Common myeloid progenitor, CD34-positive (primary cell): ENCODE measurements at places on chromosomes 1 and 21.

DNA sequence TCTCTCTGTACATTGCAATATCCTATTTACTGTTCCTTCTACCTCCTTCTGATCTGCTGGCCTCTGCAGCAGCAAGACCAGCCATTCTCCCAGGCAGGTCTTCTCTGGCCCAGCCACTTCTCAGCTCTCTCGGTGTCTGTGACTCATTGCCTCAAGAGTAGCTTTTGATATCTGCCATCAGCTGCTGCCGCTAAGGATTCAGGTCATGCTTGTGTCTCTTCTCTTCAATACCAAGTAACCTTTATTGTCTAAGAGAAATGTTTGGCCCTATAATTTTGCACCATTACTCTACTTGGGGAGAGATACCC lies 101.8 kb downstream of the TMEM53 start:
- H3K4me1 ChIP-seq: no peaks in the 10 kb centered on the region
- H3K36me3 ChIP-seq: peaks cover 37% of the 10 kb centered on the region
- H3K4me3 ChIP-seq: no peak overlapping the region

DNA sequence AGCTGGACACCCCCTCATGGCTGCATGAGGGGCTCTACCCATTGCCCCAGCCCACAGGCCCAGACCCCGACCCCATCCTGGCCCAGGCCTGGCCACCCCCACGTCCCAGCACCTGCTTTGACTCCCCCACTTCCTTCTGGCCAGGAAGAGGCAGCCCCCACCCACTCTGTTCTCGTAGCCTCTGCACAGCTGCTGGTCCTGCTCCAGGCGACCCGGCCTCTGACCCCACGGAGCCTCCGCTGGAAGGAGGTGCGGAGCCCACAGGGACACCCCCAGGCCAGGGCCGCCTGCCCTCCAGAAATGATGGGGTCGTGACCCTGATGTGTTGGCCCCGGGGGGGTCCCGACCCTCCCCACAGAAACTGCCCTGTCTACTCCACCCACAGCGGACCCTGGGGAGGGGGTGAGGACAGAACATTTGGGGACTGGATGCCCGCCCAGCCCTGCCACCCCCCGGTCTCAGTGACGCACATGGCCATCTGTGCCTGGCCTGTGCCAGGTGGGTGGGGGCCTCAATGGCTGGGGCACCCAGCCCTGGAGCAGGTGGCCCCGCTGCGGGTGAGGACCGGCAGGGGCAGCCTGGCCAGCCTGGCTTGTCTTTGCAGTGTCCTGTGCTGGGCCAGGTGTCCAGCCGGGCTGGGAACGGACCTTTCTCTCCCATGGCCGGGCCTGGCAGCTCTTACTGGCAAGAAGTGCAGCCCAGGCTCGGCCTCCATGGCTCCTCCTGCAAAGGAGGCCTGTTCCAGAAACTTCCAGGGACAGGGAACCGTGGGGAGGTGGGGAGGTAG lies 78.6 kb downstream of the MORN1 start:
- peaks cover 12% of the 10 kb centered on the region for H3K36me3 ChIP-seq
- H3K4me1 ChIP-seq: peaks cover 57% of the 10 kb centered on the region
- H3K27ac ChIP-seq: no peak overlapping the region
- DNase-seq: no peak
- no peaks in the 10 kb centered on the region for H3K27me3 ChIP-seq

GRCh38 chr1:229323885-229324553 lies 18.8 kb downstream of the CCSAP start:
- no peaks in the 10 kb centered on the region for H3K27me3 ChIP-seq
- H3K27ac ChIP-seq: no peak overlapping the region
- H3K36me3 ChIP-seq: peaks cover 36% of the 10 kb centered on the region
- H3K4me1 ChIP-seq: peaks cover 4% of the 10 kb centered on the region
- no peak overlapping the region for H3K4me3 ChIP-seq
- DNase-seq: no peak

DNA sequence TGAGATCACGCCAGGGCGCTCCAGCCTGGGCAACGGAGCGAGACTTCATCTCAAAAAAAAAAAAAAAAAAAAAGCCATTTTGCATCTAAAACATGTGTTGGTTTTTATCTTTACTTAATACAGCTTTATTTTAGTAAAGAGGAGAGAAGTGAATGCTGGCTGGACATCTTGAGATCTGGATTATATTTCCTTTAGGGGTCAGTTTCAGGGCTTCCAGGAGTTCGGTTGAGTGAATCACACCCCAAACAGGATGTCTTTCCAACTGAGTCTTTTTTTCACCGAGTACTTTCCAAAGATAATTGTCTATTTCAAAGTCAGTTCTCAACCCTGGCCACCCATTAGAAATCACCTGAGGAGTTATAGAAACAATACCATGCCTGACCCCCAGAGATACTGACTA lies 16.6 kb upstream of the IPP start:
- no peak overlapping the region for H3K27ac ChIP-seq
- DNase-seq: no peak
- no peaks in the 10 kb centered on the region for H3K36me3 ChIP-seq
- no peaks in the 10 kb centered on the region for H3K4me1 ChIP-seq
- H3K27me3 ChIP-seq: no peaks in the 10 kb centered on the region
- no peak overlapping the region for H3K4me3 ChIP-seq

GRCh38 chr1:110547017-110547416 lies 28.0 kb upstream of the KCNA10 start:
- H3K27me3 ChIP-seq: peaks cover 2% of the 10 kb centered on the region
- DNase-seq: no peak
- no peaks in the 10 kb centered on the region for H3K36me3 ChIP-seq
- H3K4me1 ChIP-seq: no peaks in the 10 kb centered on the region
- H3K4me3 ChIP-seq: no peak overlapping the region
- no peak overlapping the region for H3K27ac ChIP-seq

DNA sequence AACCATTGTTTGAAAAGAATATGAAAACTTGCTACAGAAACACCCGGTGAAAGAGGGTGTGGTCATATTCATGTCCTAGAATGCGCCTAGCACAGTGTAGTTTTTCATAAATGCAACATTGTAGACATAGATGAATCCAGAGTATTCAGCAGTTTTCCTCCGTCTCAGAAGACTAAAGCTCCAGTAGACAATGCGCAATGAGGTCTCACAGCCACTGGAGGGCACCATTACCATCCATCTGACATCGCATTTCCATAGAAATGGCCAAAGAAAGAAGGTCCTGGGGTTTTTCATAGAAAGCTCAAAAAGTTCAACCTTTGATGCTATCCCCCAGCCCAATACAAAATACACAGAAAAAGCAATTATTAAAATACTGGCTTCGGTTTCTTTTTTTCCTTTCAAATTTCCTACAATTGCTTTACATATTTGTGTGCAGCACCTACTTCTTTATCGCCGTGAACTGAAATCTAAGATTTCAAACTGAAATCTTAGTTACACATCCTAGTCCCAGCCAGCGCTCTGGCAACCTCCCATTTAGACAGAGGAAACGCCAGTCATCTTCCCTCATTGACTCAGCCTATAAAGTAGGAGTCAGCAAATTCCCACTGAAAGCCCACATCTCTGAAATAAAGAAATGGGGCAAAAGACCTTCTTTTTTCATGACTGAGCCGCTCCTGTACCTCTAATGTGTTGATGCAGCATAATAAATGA lies 3.9 kb upstream of the CD58 start:
- no peak overlapping the region for H3K27ac ChIP-seq
- no peaks in the 10 kb centered on the region for H3K36me3 ChIP-seq
- H3K4me3 ChIP-seq: no peak overlapping the region
- peak; percentile 73 for DNase-seq
- H3K27me3 ChIP-seq: no peaks in the 10 kb centered on the region

DNA sequence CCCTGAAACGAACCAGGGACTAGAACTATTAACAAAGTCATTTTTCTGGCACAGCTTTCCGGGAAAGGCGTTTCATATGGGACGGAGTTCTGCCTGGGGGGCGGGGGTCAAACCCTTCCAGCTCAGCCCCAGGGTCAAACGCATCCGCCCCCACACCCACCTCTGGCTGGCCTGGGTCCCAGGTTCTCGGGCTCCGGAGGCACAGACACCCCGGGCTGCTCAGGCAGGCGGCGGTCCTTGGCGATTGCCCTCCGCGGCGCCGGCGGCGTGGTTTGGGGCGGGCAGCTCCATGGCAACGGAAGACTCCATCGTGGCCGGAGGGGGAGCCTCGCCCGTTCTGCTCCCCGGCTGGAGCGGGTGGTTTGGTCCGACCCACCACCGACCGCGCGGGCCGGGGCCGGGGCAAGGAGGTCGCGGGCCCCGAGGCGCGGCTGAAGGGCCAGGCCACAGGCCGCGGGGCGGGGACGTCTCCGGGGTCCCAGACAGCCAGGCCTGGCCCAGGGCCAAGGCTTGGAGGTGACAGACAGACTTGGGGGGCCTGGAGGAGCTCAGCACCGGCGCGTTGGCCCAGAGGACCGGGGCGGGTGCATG lies at the start of gene CFAP74:
CFAP74 (minus strand) TSS at position 246 of the 591 bp plus-strand sequence. CDS start 12,830 bp downstream, outside the sequence.
- DNase-seq: peak; percentile 68
- peaks cover 25% of the 10 kb centered on the region for H3K27me3 ChIP-seq
- no peak within 1 kb of the TSS for H3K27ac ChIP-seq
- peaks cover 3% of the 10 kb centered on the region for H3K4me1 ChIP-seq
- H3K36me3 ChIP-seq: no peaks in the 10 kb centered on the region
- H3K4me3 ChIP-seq: no peak within 1 kb of the TSS

DNA sequence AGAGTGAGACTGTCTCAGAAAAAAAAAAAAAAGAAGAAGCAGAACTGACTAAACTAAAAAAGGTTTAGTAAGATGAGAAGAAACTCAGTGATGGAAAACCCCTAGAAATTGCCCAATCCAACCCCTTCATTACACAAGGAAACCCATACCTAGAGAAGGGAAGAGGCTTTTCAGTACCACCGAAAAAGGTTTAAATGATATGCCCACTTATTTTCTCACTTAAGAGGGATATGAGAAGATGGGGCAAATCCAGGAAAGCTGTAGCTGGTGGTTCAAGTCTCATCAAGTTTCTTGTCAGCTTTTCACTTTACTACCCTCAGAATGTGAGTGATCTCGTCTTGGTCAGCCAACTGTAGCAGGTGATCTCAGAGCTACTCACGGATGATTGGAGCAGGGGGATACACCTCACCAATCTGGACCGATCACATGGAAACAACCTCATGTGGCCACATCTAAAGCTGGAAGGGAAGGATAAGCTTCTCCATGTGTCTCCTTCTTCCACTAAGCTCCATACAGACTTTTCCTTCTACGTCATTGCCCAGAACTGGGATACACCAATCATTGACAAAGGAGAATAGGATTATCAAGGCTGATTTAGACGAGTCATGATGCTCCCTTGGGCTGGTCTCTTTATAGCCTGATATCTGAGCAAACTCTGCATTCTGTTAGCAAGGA lies 126.7 kb upstream of the POU3F1 start:
- no peak overlapping the region for H3K27ac ChIP-seq
- DNase-seq: no peak
- no peaks in the 10 kb centered on the region for H3K36me3 ChIP-seq
- no peak overlapping the region for H3K4me3 ChIP-seq

DNA sequence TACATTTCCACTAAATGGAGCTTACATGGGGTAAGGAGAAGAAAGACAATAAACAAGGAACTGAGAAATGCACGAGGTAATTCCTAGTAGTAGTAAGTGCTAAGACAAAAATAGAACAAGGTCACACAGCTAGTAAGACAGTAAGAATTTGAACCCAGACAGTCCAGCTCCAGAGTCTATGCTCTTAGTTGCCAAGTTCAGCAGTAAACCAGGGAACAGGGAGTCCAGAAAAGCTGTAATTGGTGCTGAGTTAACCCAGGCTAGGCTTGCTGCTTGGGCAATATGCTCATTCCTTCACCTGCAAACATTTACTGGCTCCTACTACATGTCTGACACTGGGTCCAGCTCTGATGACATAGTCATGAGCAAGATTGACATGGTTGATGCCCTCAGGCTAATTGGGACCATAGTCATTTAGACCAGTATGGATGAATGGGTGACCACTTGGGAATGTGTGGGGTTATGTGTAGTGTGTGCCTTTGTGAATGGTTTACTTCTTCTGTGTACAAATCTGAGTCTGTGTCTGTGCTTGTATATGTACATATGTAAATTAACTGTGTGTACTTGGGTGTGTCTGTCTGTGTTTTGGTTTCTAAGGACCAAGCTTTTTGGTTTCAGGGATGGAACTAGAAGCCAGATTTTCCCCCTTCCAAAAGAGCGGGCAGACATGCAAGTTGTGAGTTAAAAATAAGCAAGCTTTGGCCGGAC lies 2.0 kb downstream of the GPX7 start:
- peaks cover 21% of the 10 kb centered on the region for H3K4me1 ChIP-seq
- no peak overlapping the region for H3K4me3 ChIP-seq
- H3K36me3 ChIP-seq: peaks cover 32% of the 10 kb centered on the region
- peaks cover 2% of the 10 kb centered on the region for H3K27me3 ChIP-seq

DNA sequence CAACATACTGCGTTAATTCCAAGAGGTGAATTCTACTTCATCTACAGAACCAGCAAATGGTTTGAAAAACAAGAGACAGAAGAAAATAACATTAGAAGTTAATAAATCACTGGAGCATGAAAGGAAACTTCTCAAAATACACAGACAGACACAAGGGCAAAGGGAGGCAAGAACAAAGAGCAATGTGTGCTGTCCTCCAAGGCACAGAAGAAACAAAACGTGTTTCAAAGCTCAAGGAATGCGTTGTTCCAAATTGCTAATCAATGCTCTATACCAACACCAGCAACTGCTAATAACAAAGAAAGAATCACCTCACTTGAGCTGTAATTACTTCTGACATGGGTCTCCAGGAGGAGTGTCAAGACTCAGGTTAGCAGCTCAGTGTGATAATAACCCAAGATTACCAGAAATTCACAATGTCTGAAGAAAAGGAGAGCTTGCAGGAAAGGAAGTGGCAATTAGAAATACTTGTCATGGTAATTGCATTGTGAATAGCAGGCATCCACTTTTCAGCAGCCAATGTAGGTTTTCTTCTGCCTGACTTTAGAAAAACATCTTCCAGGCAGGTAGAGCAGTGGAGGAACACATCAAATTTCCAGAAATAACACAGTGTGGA lies 175.4 kb downstream of the SEC16B start:
- no peak overlapping the region for H3K4me3 ChIP-seq
- H3K27ac ChIP-seq: no peak overlapping the region
- DNase-seq: no peak
- H3K36me3 ChIP-seq: no peaks in the 10 kb centered on the region
- H3K4me1 ChIP-seq: no peaks in the 10 kb centered on the region

- H3K27ac ChIP-seq: no peak overlapping the region
- no peak overlapping the region for H3K4me3 ChIP-seq
- H3K36me3 ChIP-seq: peaks cover 13% of the 10 kb centered on the region
- no peaks in the 10 kb centered on the region for H3K27me3 ChIP-seq
Observed at GRCh38 chr1:15574741-15575140, 10.1 kb downstream of the AGMAT start.

- peaks cover 14% of the 10 kb centered on the region for H3K4me1 ChIP-seq
- H3K4me3 ChIP-seq: no peak overlapping the region
- peak; percentile 34 for DNase-seq
- no peak overlapping the region for H3K27ac ChIP-seq
Observed at GRCh38 chr21:29638138-29638537, 301.7 kb downstream of the GRIK1 start.

- H3K36me3 ChIP-seq: no peaks in the 10 kb centered on the region
- no peak overlapping the region for H3K4me3 ChIP-seq
- H3K27me3 ChIP-seq: peaks cover 4% of the 10 kb centered on the region
- peaks cover 9% of the 10 kb centered on the region for H3K4me1 ChIP-seq
- H3K27ac ChIP-seq: no peak overlapping the region
- no peak for DNase-seq
Observed at GRCh38 chr21:43318368-43318767, 108.6 kb downstream of the SIK1 start.
